NCI-H446 (cell line): ENCODE measurements at places on chromosomes 2 and 18.

- DNase-seq = no peak
These were observed 818 bp upstream of the CCDC141 start for GRCh38 chr2:179050755-179051154.

- no peak for DNase-seq
These were observed 117.0 kb downstream of the AP1S3 start for GRCh38 chr2:223720367-223720766.

DNA sequence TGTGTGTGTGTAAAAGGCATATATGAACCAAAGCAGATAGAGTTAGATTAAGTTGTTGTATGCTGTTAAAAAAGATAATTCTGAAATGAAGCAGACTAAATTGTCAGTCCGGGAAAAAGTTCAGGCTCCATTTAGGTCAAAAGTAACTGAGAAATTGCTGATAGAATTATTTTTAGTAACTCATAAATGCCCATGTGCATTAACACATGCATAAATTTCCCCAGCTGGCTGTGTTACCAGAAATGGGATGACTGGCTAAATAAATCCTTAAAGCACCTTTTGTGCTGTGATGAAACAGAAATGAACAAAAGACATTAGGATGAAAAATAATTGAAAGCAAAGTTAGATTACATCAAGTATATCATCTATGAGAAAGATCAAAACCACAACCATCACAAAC, 111.3 kb downstream of the NYAP2 start:
- DNase-seq = no peak

- no peak for DNase-seq
These were observed 28.8 kb downstream of the TUBB6 start for GRCh38 chr18:12336887-12337286.

GRCh38 chr2:85619617-85620016, 3.6 kb downstream of the USP39 start:
- no peak for DNase-seq
